Activated naive CD8-positive, alpha-beta T cell treated with anti-CD3 and anti-CD28 coated beads, Interleukin-2, amount 50 U/mL, for 24 hours (primary cell): ENCODE measurements at places on chromosomes 2 and 18.

DNA sequence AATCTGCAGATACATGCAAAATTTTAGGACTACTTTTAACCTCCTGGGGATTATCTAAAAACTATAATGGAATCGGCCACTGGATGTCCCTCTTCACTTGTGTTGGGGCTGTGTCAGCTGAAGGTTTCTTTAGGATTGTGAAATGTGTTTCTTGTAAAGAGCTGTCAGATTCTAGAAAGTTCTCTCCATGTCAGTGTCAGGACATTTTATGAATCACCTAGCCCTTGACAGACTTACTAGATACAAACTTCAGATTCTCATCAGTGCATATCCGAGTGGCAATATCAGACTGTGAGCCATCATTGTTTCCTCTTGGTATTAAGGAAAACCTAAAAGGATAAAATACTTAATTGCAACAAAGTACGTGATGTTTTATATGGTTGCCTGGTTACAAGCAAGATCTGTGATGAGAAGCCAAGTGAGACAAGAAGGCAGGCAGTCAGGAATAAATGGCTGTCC is 107.3 kb downstream of the CPS1 start:
- no peak for DNase-seq

DNA sequence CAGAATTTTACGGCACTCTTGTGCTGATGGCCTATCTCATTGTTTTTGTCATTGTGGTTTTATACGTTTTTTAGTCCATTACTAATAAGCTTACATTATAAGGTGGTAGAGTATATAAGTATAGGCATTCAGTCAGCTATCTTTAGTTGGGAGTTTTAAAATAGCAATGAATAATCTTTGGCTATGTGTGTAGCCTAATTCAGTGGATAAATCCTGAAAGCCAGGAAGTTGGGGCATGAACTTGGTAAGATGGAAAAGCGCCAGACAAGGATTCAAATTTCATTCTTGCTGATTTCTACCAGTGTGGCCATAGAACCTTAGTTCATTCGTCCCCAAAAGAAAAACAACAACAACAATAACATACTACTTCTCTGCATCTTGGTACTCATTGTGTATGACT is 31.2 kb downstream of the EPC2 start:
- no peak for DNase-seq

DNA sequence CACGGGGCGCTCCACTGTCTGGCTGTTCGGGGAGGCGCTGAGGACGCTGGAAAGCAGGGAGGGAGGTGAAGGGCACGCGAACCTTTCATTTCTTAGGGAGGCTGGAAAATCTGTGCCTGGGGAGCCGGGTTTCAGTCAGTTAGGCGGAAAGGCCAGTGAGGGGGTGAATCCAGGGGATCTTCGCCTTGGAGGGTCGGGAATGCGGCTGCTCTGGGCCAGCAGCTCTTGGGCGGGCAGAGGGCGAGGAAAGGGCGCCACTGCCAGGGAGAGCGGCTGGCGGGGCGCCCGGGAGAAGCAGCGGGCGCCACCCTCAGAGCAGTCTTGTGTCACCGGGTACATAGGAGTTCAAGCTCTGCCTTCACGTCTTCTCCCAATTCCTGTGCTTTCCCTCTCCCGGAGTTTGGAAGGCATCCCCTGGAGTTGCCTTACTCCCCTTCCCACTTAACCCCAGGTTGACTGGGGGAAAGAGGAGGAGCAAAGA is 1.4 kb downstream of the CCDC85A start:
- no peak for DNase-seq

DNA sequence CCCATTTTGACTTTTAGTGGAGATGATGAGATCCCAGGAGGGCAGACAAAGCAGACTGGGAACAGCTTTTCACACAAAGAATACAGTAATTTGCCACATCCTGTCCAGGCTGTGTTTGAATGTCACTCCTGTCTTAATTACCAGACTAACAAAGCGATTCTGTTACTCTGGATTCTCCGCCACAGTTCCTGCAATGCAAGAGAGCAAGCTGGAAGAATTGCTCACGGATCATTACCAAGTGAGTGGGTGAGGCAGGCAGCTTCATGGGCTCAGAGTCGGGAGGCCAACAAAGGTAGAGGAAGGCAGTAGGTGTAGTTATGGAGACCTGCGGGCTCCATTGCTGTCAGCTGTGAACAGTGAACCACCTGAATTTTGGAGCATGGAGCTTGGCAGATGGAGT is 250.5 kb upstream of the ATP5MC3 start:
- no peak for DNase-seq
